CD4-positive, alpha-beta T cell treated with Interleukin-4 for 4 hours (primary cell): ENCODE measurements at places on chromosomes 2 and 18.

GRCh38 chr2:191189112-191189635, 38.4 kb upstream of the STAT4 start:
- peak; percentile 22 for DNase-seq

GRCh38 chr2:121529439-121530211, 1.1 kb upstream of the RNU4ATAC start:
- peak; percentile 5 for DNase-seq

DNA sequence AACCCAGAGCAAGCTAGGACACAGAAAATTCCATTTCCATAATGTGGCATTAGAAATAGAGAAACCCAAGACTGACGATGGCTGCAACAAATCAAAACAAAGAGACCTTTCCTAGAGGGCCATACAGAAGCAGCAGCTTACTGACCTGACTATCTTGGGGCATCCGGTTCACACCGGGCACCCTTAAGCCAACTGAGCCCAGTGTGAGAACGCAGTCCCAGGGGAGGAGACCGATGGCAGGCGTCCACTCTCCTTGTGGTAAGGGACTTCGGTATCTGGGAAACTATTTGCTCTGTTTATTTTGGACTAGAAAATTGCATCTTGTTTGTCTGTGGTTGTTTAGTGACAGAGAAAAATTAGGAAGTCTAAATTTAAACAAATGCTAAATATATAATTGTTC, 244.8 kb upstream of the COPS8 start:
- DNase-seq: no peak

DNA sequence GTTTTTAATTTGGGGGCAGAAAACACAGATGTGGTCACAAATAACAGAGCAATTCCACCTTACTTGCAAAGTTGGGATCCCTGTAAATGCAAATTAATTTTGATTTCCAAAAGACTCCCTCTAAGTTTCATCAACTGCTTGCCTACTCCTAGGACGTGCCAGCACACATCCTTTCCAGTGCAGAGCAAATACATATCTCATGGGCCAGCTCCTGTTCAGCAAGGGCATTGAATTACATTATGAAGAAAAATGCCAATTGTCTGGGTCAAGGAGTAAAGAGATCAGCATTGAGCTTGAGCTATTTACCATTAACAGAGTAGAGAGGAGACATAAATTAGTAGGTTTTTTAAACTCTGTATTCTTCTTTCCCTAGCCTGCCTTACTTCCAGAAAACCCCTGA, 18.8 kb downstream of the PID1 start:
- no peak for DNase-seq

DNA sequence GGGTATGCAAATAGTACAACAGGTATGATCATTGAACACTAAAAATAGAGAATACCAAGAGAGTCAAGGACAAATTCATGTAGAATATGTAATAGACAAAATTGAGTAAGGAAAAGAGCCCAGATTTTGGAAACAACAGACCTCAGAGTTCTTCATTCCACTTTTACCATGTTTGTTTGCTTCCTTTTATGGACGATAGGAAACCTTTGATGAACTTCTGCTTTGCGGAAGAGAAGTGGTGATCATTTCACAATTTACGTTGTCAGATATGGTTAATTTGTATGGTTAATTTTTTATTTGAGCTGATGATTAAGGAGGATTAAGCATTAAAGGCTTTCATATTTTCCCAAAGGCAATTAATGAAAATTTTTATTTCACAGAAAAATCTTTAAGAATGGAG, 16.3 kb downstream of the MARCHF7 start:
- DNase-seq: no peak

- no peak for DNase-seq
These were observed 65.7 kb upstream of the RBM44 start for GRCh38 chr2:237732790-237733381.

DNA sequence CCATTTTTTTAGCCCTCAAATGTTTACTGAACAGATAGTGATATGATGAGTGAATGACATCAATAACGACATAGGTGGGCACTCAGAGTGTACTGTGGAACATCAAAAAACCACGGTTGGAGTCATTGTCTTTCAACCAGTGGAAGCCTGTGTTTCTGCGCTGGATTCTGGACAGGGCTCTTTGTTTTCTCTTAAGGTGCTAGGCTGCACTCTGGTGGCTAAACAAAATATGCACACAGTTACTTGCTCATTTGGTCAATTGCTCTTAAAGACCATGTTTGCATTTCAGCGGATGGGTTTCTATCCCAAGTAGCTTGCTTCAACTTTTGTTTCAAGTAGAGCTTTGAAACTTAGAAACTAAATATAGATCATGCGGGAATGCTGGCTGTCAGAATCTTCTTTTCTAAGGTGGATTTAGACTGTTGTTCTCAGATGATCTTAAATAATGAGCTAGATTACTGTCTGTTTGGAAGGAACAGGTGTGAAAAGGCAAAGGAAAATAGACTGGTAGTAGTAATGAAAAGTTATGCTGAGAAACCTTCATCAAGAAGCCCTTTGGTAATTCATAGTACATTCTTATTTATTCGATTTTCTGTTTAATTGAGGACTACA, 48.5 kb upstream of the LYPD6B start:
- DNase-seq: peak; percentile 54

DNA sequence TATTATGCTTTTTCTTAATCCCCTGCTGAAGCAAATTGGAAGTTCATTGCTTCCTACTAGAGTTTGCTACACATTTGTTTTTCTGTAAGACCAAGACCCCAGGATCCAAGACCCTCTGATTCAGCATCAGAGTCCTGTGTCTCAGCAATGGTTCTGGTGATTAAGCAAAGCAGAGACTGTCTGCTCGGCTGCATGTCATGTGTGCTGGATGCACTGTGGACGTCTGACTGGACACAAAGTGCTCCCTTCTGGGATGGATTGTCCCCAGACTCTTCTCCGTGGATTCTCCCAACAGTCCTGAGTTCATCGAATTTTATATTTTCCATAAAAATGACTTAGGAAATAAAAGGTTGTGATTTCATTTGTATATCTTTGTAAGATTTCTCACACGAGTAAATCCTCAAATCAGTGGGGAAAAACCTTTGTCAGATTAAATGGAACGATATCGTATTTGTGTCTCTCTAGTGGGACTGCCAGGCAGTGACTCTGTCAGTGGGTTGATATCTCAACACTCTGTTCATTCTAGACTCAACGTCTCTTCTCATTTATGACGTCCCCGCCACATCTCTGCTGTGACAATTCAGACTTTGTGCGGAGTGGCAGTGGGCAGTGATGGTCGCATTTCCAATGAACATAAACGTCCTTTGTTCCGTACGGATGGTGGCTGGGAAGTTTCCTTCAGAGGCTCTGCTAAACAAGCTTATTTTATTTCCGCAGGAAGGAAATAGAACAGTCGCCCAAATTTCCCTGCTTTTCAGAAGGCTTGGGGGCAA, 58.6 kb downstream of the NCAPH start:
- DNase-seq: no peak

GRCh38 chr2:28637066-28638047, 114.3 kb upstream of the PPP1CB start:
- DNase-seq: no peak

DNA sequence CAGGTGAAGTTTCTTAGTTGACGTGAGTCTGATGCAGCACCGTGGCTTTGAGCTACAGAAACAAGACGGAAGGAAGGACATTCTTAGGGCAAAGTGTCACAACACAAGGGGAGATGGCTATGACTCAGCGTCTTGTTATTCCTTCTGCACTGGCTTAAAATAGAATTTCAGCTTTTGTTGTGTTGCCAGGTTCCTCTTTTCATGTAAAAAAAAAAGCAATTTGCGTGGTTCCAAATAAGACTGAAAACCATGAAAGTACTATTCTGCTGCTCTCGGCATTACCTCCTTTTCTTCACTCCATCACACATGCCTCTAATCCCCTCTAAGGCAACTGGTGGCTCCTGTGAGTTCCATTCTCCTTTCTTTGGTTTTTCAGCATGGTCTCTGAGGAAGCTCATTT, 150.1 kb downstream of the ANTXR1 start:
- DNase-seq: peak; percentile 4

DNA sequence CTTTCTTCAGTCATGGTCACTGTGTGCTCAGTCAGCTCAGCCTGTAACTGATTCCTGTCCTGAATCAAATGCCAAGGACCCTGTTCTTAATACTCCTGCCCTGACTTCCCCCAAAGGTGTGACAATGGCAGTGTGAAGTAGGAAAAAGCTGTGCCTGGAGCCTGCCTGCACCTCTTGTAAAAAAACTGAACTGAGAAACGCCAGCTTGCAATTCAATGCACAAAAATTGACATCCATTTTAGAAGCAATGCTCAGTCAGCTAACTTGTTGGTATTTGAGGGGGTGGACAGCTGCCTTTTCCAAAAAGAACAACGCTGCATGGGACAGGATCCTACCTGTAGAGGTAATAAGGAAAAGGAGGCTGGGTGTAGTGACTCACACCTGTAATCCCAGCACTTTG, 66.3 kb upstream of the TMEM247 start:
- no peak for DNase-seq

GRCh38 chr2:84905181-84906107, at the start of gene TMSB10:
TMSB10 (plus strand) TSS chr2:84905656.
- DNase-seq: peak; percentile 91

DNA sequence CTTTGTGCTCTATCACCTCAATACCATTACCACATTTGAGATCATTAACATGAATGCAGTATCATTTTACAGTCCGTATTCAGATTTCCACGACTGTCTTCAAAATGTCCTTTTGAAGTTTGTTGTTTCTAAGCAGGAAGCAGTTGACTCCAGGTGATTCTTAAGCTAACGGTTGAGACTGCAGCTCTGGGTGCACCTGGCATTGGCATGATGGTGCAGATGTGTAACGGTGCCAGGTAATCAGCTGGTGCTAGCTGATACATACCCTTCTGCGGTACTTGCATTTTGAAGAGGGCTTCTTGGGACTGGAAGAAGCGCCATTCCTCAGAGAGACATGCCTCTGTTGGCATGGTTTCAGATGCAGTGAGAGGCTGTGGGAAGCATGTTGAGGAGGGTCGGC, 19.5 kb downstream of the SIGLEC15 start:
- no peak for DNase-seq

DNA sequence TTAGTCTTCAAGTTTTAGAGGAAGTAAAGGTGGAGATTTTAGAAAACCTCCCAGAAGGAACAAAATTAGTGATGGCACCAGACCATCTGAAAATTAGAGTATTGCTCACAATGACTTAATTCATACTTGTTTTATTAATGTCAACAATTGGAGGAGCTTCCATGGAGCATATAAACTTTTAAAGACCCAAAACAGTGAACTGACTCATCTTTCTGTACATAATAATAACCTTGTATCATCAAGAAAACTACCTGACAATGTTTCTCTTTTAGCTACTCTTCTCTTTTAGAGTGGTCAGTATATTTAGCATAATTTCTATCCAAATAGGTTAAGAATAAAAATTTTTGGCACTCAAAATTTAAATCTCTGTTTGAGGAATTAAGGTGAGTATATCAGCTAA, 7.2 kb upstream of the ITGAV start:
- DNase-seq: no peak

DNA sequence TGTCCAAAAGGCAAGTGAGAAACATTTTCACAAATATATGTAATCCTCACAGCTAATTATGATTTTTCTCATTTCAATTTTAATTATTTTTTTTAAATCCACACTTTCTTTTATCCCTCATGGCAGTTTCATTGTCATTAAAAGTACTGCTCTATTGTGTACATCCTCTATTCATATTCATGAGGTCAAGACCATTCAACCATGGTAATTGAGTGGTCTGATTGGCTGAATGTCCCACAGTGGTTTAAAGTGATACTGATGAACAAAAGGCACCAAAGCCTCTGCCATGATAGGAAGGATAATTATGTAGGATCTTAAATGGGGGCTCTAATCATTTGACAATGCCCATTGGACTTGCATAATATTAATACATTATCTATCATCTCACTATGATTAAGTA, 108.4 kb upstream of the EPHA4 start:
- DNase-seq: no peak

- DNase-seq: no peak
These were observed 156.6 kb downstream of the INO80D start for GRCh38 chr2:205929246-205929942.

DNA sequence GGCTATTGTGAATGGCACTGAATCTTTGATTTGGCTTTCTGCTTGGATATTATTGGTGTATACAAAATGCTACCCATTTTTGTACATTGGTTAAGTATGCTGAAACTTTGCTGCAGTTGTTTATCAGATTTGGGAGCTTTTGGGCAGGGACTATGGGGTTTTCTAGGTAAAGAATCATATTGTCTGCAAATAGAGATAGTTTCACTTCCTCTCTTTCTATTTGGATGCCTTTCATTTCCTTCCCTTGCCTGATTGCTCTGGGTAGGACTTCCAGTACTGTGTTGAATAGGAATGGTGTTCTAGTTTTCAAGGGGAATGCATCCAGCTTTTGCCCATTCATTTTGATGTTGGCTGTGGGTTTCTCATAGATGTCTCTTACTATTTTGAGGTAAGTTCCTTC, 489.1 kb upstream of the LRATD1 start:
- no peak for DNase-seq

- DNase-seq: no peak
These were observed 41.9 kb downstream of the BABAM2 start for GRCh38 chr2:27932396-27932795.

- no peak for DNase-seq
These were observed 231.7 kb downstream of the FSIP2 start for GRCh38 chr2:185970148-185970852.

GRCh38 chr2:239199041-239199768, 201.6 kb downstream of the HDAC4 start:
- no peak for DNase-seq

GRCh38 chr2:58930537-58930936, 689.4 kb upstream of the FANCL start:
- no peak for DNase-seq

DNA sequence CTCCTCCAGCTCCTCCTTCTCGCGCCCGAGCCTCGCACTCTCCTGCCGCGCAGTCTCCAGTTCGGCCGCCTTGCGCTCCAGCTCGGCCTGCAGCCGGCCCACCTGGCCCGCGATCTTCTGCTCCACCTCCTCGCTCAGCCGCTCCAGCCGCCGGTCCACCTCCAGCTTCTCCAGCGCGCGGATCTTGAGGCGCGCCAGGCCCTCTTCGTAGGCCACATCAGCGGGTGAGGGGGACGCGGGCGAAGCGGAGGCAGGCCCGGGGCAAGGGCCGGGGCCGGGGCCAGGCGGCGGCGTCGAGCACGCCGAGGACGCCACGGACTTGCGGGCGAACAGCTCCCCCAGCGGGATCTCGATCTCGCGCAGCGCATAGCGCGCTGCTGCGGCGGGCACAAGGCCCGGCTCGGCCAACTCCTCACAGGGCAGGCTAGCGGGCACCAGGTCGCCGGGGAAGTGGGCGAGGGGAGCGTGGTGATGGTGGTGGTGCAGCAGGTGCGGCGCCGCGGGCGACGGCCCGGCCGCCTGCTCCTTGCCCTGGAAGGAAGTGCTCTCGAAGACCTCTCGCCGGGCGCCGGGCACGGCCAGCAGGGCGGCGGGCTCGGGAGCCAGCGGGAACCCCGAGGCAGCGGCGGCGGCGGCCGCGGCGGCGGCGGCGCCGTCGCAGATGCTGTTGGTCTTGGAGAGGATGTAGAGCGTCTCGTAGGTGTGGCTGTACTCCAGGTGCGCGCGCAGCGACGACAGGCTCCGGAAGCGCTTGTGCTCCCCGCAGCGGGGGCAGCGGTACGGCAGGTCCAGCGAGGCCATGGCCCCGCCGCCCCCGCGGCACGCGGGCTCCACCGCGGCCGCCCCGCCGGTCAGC, 15.2 kb downstream of the FBXO41 start:
- peak; percentile 84 for DNase-seq
